ENCODE measurements at places on chromosomes 3 and 15.

GRCh38 chr15:22956257-22956977, 23.8 kb downstream of the CYFIP1 start:
- DNase-seq: no peak

DNA sequence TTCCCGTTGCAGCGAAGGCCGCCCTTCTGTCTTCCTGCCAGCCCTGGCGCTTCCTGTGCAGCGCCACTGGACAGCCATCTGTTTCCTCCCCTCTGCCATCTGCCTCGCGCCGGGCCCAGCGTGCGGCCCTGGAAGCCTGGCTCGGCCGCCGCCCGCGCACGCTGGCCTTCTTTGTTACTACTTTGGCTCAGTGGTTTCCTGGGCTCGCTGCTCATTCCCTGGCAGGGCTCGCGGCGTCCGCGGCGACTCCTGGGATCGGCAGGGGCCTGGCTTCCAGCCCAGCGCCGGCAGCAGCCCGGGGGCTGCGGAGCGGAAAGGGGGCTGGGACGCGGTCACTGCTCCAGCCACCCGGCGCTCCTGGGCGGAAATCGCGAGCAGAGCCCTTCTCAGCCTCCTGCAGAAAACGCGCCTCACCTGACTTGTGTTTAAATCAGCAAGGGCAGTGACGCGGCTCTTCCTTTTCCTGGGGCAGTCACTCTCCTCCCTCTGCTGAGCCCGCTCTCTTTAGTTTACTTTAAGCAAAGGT, 10.0 kb downstream of the CMTM7 start:
- peak; percentile 49 for DNase-seq

DNA sequence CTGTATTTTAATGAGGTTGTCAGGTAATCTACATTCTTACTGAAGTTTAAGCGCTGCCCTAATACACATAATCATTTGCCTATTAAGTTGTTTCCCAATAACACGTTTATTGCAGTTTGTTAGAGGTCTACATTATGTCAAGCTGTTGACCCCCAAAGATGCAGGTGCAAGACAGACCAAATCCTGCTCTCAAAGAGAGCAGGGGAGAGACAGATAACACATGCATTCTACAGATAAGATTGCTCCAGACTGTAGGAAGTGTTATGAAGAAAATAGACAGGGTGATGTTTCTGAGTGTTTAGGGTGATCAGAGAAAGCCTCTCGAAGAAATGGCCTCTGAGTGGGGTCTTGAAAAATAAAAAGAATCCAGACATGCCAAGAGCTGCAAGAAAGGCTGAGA, 24.8 kb upstream of the OXTR start:
- no peak for DNase-seq

- DNase-seq: peak; percentile 26
Observed at GRCh38 chr3:48990636-48991469, 812 bp downstream of the P4HTM start.

DNA sequence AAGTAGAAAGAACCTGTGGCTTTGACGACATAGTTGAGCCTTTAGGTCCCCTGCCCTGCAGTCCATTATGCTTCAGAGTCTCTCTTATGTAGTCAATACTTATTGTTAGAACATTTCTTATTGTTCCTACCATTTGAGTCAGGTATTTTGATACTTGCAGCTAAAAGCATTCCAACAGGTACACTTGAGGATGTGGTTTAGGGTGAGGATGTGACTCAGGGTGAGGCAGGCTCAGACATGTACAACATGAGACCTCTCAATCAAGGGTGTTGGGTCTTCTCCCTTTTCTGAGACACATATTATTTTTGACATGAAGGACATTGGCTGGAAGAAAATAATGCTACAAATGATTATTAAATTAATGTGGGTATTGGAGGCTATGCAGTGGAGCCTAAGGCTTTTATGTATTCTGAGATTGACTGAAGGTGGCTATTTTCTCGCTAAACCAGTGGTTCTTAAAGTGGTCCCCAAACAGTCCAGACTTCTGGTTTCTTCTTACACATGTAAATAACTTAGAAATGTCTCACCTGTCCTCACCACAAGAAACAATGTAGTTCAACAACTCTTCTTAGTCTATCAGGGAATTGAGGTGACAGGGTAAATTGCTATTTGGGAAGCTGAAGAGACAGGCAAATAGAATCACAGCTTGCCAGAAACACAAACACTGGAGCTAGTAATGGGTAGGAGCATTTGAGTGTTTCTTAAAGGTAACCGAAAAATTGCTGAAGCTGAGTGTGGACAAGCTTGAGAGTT, 135.5 kb upstream of the ZPLD1 start:
- no peak for DNase-seq

DNA sequence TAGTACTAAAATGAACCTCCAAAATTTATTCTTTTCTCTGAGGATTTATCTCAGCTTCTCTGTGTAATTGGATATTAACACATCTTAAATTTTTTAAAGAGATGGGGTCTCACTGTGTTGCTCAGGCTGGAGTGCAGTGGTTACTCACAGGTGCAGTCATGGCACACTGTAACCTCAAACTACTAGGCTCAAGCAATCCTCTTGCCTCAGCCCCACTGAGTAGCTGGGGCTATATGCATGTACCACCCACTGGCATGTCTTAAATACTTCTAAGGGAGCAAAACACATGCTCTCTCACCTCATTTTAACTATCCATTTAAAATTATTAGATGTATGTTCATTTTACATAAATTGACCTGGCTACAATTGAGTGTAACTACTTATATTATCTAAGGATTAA, 11.3 kb upstream of the TMEM87A start:
- DNase-seq: no peak

- DNase-seq: no peak
Observed at GRCh38 chr15:28900892-28901586, 15.3 kb downstream of the APBA2 start.

DNA sequence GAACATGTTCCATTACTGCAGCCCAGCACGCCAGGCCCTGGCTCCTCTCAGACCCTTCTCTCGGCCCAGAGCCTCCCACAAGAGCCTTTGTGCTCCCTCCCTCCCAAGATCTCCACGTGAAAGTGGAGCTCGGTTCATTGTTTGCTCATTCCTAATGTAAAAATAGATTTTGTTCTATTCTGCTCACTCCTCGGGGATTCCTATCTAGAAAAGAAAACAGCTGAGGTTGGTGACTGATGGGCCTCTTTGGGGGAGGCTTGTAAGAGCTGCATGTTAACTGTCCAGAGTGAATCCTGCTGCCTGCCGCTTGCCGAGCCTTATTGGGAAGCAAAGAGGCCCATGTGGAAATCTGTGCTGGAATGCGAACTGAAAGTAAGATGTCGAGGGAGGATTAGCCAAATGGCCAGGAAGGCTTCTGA, 267.1 kb downstream of the LRTM1 start:
- DNase-seq: no peak

DNA sequence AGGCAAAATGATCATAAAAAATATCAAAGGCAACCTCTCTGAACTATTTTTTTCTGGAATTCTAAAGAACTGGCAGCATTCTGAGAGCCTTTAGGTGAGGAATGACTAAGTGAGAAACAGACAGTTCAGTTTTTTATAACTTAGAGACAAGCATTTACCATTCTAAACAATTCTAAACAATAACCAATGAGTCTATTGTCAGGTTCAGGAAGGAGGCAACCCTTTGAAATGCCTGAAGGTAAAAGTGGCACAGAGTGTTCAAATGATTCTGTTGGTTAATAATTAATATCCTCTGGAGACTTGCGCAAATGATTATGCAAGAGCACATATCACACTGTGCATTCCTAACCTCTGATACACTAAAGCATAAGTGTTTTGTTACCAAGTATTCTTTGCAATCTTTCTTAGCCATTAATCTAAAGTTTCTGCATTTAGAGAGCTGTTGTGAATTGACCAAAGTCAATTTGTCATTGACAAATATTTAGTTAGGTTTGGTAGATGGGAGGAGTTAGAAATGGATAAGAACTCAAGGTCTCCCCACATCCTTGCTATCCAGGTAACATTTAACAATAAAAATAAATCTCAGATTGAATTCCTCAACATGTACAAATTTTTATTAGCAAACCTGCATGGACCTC, 9.2 kb upstream of the TGFBR2 start:
- DNase-seq: no peak

DNA sequence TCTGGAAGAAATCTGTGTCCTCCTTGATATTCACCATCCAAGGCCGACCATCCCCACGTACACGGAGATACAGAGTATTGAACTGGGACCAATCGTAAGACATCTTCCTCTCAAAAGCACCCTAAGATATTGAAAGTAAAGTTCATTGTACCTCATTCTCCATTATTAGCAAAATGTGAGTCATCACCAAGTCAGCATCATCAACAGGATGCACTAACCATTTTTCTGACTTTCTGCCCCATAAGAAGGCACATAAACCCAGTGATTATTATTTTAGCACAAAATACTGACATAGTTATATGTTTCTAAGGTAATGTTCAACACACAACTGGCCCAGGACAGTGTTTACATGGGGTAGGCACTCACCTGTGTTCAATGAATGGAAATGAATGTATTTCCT, 7.4 kb downstream of the NDUFAF1 start:
- DNase-seq: no peak

Measured in NCI-H526 treated with DMSO at 0.1 percent for 48 hours (cell line).